ENCODE measurements at places on chromosomes 4 and X. TPM values are rescaled to one million over a fixed set of nuclear protein-coding genes. Genes with fewer than 3 reads are reported as not detected.

CFP gene
- total RNA-seq, result 0.29 TPM

RADX gene
- total RNA-seq, result 1.4 TPM

RRH gene
- total RNA-seq, result under 0.01 TPM

IL3RA gene
- total RNA-seq, result 0.88 TPM

PNMA6A gene
- 1.2 TPM for total RNA-seq

FGFRL1 gene
- 29.2 TPM for total RNA-seq

CENPE gene
- 13.0 TPM for total RNA-seq

EXOC1L gene
- not detected for total RNA-seq

Measured in osteoblast (primary cell).